ENCODE measurements at places on chromosomes 3 and 15.

- DNase-seq, result peak; percentile 38
Observed at GRCh38 chr3:15646851-15647511, 45.4 kb downstream of the BTD start.

GRCh38 chr3:107630779-107631178 is 108.0 kb downstream of the BBX start:
- DNase-seq, result no peak

DNA sequence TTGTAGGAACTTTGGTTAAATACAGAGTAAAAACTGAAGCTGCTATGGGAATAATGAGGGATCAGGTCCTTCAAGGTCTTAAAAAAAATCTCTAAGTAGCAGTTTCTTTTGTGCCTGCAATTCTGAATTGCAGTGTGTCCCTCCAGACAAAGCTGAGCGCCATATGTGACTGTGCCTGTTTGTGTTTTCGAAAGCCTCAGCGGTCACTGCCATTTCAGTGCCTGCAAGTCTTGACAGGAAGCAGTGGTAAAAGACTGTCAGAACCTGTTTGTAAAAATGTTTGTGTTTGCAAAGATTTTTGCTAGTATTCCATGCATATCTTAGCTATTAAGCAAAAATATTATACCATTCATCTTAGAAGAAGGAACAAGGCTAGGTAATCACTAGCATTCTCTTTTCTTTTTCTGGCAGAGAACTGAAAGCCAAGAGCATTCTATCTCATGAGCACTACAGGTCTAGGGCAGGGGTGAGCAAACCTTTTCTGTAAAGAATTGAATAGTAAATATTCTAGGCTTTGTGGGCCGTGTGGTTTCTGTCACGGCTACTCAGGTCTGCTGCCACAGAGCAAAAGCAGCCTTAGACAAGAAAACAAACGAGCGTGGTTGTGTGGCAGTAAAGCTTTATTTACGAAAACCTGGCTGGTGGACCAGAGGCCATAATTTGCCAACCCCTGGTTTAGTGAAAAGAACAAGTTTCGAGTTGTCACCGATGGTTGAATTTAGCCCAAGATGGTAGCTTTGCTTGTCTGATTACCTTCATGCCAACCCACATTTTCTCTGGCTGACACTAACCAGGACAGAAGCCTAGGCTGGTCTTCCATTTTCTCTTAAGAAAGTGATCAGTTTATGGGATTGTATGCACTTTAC is 134.4 kb downstream of the CACNA1D start:
- DNase-seq, result no peak

GRCh38 chr3:174439331-174440252 is 419.5 kb upstream of the NAALADL2 start:
- DNase-seq, result peak; percentile 80

DNA sequence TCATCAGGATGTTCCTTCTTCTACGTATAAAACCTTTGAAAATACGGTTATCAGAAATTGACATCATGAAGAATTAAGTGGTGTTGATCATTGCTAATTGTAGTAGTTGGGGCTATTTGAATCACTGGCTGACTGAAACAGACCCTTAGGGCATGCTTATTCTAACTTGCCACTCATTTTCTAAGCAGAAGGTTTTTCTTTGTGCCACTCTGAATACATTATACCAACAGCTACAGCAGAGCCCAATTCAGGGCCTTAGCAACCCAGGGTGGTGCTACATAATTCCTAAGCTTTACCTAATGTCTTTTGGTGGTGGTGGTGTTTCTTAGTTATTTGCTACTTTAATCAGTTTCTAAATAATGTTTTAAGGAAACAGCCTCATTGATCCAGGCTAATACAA is 524.2 kb downstream of the NLGN1 start:
- DNase-seq, result no peak

DNA sequence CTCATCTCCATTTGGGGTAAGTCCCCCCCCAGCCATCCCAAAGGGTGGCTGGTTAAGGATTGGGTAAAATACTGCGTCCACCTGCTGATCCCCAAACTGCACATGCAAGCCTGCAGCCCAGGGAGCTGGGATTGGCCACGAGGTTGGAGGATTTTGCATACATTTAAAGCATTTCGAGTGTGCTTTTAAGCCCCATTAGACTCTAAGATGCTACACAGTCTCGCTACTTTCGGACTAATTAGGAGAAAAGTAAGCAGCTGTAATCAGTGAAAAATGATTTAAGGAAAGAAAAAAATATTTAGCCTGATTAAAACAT is 23.9 kb downstream of the SLC6A6 start:
- DNase-seq, result no peak

DNA sequence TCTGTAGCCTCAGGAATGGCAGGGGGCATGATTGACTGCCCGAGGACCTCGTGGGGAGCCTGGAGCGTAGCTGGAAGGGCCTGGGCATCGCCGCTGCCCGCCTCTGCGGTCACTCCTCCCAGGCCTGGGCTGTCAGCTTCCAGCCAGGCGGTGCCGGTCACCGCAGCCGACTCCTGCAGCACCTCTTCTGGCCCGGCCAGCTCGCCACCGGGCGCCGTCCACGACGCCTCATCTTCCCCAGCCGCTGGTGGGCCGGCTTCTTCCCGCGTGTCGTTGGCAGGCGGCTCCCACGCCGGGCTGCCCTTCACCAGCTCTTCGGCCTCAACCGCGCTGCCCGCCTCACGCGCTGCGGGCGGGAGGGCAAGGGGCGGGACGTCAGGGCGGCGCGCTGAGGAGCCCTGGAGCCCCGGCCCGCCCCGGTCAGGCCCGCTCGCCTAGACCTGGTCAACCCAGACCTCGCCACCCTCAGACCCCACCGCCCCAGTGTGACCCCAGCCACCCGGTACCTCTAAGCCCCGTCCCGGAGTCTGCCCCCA is 1.0 kb downstream of the CSPG5 start:
- DNase-seq, result no peak

- no peak for DNase-seq
Observed at GRCh38 chr3:44120721-44121582, 120.7 kb upstream of the TOPAZ1 start.

DNA sequence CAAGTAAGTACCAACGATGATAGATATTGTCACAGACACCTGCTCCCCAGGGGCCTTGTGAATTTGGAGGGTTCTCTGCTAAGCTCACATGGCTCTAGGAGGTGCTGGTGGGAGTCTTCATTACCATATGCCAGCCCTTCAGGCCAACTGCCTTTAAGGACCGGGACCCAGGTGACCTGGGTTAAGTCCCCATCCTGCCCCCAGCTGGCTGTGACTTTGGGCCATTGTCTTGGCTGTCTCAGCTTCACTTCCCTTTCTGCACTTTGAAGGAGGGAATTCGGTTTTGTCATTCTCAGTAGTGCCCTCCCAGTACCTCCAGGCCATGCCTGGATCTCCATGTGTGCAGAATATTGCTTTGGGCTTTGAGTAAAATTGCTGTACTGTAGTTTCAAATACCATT is 72.8 kb upstream of the ACAD9 start:
- no peak for DNase-seq

DNA sequence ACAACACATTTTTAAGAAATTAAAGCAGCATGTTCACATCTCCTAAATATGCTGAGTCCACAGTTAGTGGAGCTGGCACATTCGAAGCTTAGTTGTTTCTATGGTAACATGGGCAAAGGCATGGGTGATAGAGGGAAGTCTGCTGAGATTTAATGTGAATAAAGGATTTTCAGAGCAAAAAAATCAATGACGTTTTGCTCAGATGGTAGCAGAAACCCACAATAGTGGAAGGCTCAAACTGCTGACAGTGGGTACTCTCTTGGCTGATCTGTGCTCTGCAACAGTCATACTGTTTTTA is 795.1 kb upstream of the ARPP21 start:
- DNase-seq, result no peak

GRCh38 chr3:120558771-120559241 is 37.3 kb upstream of the NDUFB4 start:
- DNase-seq, result peak; percentile 83

DNA sequence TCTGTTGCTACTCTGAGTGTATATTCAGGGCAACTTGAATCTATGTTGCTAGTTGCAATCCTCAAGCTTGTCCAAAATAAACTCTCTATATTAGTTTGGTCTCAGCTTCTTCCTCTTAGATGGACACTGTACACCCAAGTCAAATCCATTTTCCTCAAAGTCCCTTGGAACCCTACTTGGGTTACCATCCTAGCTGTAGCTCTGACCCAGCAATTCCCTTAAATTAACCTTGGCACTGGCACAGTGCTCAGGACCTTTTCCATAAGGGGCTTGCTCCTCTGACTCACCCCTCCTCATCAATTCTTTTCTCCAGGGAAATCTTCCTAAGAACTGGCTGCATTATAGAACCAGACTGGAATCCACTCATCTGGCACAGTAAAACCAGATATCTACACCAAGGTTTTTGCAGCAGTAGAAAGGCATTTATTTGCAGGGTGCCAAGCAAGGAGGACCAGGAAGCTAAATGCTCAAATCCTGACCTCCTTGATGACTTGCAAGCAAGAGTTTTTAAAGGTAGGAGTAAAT is 44.9 kb upstream of the B3GALNT1 start:
- no peak for DNase-seq

- no peak for DNase-seq
Observed at GRCh38 chr15:70936326-70936725, 43.7 kb downstream of the LRRC49 start.

GRCh38 chr15:48993380-48993779 is 29.7 kb upstream of the SHC4 start:
- no peak for DNase-seq

DNA sequence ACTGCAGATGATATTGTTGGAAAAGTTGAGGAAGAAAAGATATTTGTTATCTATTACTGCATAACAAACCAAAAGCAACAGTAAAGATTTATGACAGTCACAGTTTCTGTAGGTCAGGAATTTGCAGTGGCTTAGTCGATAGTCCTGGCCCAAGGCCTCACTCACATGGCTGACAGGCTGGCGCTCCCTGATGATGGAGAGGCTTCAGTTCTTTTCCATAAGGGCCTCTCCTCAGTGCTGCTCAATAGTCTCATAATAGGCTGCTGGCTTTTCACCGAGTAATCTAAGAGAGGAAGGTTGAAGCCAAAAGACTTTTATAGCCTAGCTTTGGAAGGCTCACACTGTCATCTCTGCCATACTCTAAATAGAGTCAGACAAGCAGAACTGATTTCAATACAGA is 17.7 kb downstream of the IREB2 start:
- no peak for DNase-seq

All from LoVo (cell line).